ENCODE measurements at places on chromosomes 12 and 14.

- no peak for DNase-seq
Measured at GRCh38 chr12:97177481-97177880, 270.4 kb downstream of the NEDD1 start.

- no peak for DNase-seq
Measured at GRCh38 chr14:56004786-56005185, 113.4 kb upstream of the PELI2 start.

- DNase-seq = no peak
Measured at GRCh38 chr12:108570743-108571608, 8.6 kb downstream of the ISCU start.

DNA sequence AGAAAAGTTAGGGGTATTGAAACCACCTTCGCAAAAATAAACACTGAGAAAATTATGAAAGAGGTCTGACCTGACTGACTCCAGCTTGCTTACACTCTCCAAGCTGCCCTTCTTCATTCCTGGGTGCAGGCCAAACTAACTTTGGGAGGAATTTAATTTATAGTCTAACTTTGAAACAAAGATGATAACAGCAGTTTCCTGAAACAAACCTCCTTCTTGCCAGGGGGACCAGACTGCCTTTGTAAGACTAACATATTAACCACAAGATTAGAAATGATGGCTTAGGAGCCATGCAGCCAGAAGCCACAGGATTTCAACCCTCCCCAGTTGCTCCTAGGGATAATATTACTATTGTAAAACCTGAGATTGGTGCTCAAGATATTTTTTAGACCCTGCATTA is 13.8 kb upstream of the EEA1 start:
- DNase-seq = no peak

DNA sequence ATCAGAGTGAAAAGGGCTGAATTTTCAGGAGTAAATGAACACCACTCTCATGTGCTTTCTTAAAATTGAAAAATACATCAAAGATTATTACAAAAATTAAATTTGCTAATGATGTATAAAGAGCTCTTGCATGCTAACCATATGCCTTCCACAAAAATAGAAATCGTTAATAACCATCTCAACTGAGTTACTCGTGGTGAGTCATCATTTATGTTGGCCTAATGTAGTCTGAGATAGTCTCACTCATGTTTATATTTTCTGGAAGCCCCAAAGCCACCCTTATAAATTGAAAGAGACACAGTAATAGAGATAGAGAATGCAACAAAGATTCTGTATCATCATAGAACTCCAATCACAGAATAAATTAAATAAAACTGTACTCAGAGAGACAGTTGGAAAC is 131.2 kb downstream of the KCNH5 start:
- no peak for DNase-seq

GRCh38 chr12:1474041-1474573 is 120.3 kb downstream of the FBXL14 start:
- DNase-seq = no peak

DNA sequence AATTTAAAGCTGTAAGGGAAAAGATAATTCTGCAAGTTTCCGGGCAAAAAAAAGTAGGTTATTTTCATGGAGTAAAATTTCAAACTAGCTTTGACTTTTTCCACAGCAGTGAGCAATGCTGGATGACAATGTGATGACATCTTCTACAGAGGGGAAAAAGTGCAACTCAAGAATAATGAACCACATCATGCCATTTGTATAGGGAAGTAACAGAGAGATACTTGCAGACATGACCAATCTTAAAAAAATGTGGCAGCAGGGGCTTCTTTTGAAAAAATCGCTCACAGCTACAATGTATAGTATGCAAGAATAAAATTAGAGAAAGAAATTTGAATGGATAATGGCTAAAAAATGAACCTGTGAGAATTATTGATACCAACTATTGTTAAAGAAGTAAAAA is 115.5 kb downstream of the DHRS2 start:
- no peak for DNase-seq

DNA sequence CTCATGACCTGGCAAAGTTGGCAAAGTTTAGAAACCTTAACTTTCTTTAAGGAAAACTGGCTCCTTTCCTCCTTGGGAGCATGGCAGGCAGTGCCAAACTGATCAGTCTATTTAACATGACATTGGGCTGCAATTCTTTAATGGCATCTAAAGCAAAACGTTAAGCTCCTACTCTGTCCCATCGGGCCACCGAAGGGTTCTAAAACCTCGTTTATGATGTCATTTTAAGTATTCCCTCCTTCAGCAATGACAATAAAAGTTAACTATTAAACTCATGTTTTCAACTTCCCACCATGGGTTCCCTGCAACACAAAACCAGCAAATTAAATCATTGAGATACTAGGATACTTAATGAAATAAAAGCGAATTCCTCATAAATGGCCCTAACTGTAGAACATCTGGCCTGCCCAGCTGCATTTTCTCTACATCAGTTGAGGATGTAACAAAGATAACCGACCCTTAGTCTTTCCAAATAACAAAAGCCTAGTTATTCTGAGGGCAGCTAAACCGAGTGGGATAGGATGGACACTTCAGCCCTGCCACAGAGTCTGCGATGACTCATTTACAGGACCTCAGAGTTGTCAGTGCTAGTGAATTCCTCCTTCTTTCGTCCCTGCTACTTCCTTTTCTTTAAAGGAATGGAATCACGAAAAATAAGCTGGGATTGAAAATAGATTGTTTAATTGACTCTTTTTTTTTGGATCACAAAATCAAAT is 34.5 kb upstream of the RIC8B start:
- no peak for DNase-seq

- peak; percentile 24 for DNase-seq
Measured at GRCh38 chr14:34997762-34998161, 15.0 kb downstream of the SRP54 start.

- DNase-seq = no peak
Measured at GRCh38 chr12:5170844-5171243, 127.2 kb downstream of the KCNA5 start.

DNA sequence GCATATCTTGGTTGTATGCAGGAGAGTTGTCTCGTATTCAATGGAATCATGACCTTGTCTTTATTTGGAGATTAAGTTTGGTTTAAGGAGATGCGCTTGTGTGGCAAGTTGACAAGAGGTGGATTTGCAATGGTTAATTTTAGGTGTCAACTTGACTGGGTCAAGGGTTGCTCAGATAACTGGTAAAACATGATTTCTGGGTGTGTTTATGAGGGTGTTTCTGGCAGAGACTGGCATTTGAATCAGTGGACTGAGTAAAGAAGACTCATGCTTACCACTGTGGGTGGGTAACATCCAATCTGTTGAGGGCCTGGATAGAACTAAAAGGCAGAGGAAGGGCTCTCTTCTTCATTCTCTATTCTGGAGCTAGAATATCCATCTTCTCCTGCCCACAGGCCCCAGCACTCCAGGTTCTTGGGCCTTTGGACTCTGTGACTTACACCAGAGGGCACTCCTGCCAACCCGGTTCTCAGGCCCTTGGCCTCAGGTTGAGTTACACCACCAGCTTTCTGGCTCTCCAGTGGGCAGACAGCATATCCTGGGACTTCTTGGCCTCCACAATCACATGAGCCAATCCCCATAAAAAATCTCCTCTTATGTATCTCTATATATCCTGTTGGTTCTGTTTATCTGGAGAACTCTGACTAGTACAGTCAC is 141.5 kb upstream of the ARID2 start:
- DNase-seq = no peak

- no peak for DNase-seq
Measured at GRCh38 chr12:40156021-40156764, 50.3 kb upstream of the SLC2A13 start.

DNA sequence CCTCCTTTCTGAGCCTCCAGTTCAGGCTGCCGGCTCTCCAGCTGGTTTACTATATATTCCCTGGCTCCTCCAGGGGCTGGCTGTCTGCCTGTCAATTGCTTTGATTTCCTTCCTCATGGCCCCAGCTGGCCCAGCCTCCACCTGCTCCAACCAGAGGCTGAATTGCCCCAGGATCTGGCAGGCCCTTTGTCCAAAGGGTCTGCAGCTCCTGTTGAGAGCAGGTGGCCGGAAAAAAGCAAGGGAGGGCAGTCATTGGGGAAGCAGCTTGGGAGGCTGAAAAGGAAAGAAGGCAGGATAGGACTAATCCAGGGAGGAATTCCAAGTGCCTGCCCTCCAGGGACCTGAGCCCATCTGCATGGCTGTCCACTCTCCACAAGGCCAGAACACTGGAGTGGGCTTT is 25.3 kb downstream of the PAH start:
- no peak for DNase-seq

GRCh38 chr12:112183141-112184021 is 58.0 kb downstream of the TRAFD1 start:
- DNase-seq = no peak

DNA sequence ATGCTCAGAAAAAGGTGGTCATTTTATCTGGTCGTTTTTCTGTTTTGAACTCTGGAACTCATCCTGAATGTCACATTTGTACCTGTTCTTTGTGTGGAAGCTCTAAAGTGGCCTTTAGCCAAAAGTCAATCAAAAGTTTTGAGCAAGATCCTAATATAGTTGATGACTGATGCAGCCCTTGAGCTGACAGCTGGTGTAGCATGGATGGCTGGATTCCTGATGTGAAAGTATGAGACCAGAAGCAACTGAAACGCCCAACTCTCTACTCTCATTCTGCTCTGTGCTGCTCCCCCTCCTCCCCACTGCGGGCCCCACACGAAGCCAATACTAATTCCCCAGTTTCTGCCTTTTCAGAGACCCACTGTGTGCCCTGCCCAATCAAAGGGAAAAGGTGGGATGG is 10.3 kb upstream of the MYH7 start:
- no peak for DNase-seq
